ENCODE measurements at places on chromosomes 3 and 15.

GRCh38 chr15:43144512-43144911 lies 11.1 kb downstream of the TMEM62 start:
- no peak for DNase-seq

- peak; percentile 32 for DNase-seq
Observed at GRCh38 chr15:88897456-88898194, 2.3 kb upstream of the HAPLN3 start.

GRCh38 chr3:185717121-185717520 lies 107.7 kb downstream of the IGF2BP2 start:
- DNase-seq: no peak

GRCh38 chr3:4011166-4011565 lies 211.9 kb downstream of the LRRN1 start:
- no peak for DNase-seq

GRCh38 chr3:71983694-71984093 lies 198.7 kb upstream of the PROK2 start:
- no peak for DNase-seq

GRCh38 chr3:172885704-172886103 lies 135.2 kb downstream of the ECT2 start:
- no peak for DNase-seq

GRCh38 chr3:43010638-43011037 lies 31.5 kb downstream of the GASK1A start:
- DNase-seq: no peak

- no peak for DNase-seq
Observed at GRCh38 chr15:79007066-79007465, 62.2 kb upstream of the CTSH start.

DNA sequence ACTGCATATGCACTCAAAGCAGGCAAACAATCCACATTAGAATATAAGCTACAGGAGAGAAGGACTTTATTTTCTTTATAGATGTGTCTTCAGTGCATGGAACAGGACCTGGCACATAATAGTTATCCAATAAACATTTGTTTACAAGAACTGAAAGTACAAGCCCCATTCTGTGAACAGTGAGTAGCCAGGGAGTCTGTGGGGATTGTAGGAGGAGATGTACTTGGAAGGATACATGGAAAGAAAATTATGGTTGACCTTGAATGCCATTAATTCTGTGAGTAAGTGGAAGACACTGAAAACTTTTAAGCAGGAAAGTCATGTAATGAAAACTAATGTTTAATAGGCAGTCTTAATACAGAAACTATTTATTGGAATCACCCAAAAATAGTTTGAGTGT lies 28.3 kb downstream of the MASP1 start:
- no peak for DNase-seq

- DNase-seq: no peak
Observed at GRCh38 chr3:86814918-86815655, 175.9 kb downstream of the VGLL3 start.

GRCh38 chr15:52136442-52136980 lies 23.9 kb upstream of the BCL2L10 start:
- DNase-seq: no peak

GRCh38 chr15:65323071-65323511 lies 18.6 kb downstream of the RNU5B-1 start:
- DNase-seq: peak; percentile 26

DNA sequence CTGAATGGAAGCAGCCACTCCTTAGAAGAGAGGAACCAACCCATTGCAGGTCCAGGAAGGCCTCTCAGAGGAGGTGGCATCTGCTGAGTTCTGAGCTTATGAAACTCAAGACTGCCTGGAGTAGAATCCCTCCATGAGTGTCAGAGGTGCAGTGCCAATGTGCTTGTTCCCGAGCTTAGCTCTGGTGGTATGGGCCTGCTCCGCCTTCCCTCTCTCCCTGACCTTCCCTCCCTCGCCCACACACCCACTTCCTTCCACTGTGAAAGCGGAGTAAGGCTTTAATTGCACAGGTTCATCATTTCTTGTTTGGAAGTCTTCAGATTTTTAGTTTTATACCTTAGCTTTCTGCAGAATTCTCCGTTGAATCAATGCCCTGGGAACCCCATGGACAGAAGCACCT lies 208.0 kb upstream of the BHLHE40 start:
- DNase-seq: no peak

DNA sequence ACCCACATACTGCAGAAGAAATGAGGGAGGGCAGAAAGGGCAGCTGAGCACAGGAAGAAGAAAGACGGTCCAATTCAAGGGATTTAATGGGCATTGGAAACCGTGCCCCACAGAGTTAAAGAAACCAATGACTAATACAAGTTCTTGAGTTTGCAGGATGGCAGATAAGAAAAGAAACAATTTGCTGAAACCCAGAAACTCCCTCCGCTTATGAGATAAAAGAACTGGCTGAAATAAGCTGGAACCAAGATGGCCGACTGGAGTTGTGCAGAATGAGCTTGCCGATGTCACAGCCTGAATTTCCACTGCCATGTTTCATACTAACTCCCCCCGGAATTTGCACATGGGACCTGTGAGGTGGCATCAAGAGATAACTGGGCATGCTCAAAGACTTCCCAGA lies 47.1 kb downstream of the SCAP start:
- DNase-seq: no peak

DNA sequence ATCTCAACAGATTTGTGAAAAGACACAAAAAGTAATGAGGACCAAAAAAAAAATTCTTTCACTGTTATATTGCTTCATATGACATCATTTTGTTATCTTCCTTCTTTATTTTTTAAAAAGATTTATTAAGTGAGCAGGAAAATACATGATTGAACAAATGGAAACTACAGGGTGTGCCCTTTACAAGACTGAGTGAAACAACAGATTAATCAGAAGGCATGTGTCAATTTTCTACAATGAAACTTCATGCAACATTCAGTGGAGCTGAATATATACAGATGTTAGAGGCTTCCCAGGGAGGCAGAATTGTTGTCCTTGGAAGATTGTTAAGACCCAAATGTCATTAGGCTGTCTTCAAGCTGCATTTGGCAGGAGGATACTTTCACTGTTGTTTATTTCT lies 28.4 kb upstream of the SLC2A2 start:
- DNase-seq: no peak

DNA sequence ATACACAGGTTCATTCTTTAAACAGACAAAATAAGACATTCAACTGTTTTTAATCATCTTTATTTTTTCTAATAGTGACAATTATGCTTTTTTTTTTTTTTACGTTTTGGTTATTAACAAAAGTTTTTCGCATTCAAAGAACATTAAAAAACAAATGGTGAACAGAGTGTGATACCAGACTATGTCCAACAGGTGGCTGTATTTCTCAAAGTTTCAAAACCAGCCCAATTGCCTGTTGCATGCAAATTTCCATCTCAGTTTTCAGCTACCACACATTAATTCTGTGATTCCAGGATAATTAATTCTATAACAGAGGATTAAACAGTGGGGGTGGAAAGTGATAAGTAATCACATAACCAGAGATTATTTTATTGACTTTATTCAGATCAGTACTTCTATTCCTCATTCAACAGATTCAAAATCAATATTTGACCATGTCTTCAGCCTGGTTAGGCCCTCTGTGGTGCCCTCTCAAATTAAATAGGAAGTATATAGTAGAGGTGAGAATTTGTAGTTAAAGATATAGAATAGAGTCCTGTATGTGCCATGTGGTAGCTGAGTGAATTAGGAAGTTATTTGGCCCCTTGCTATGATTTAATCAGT lies 122.2 kb upstream of the DCBLD2 start:
- peak; percentile 40 for DNase-seq

DNA sequence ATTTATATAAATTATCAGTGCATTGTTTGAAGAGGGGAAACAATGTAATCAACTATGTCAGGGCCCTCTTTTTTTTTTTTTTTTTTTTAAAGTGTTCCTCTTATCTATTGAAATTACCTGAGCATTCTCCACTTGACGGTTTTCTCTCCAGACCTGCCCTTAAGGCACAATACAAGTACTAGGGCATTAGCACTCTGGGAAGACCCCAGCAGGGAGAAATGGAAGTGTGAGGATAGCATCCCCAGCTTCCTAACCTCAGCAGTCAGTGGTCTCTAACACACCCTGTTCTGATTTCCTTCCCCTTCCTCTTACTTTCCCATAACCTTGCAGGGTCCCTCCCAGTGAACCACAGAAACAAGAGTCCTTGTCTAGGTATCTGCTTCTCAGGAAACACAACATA lies 458.3 kb upstream of the ARL6 start:
- no peak for DNase-seq

DNA sequence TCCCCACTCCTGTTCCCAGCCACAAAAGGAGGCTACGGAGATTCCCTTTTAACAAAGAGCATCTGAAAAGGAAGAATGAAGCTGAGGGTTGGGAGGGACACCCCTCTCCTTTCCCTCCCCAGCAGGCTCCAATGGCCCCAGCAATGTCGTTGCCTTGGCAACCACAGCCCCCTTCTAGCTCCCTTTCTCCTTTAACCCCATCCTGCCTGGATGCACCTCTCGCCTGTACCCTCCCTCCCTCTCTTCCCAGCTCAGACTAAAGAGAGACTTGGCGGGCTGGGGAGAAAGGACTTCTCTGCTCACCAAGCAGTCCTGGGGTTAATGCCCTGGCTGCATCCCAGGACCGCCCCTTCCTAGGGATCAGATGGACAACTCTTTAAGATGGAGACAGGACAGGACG lies 7.1 kb upstream of the RPL29 start:
- DNase-seq: no peak

- DNase-seq: no peak
Observed at GRCh38 chr3:61946570-61947324, 385.4 kb downstream of the PTPRG start.
